ENCODE measurements at places on chromosomes 6 and 20. TPM values are rescaled to one million over a fixed set of nuclear protein-coding genes. Genes with fewer than 3 reads are reported as not detected.

The EYA2 gene
- 0.50 TPM for total RNA-seq

The PGC gene
- total RNA-seq = not detected

The IL17A gene
- not detected for total RNA-seq

The NOX3 gene
- not detected for total RNA-seq

The ZNF343 gene
- total RNA-seq = 9.5 TPM

The PLCB4 gene
- 0.79 TPM for total RNA-seq

The UBE2V1 gene
- 58.1 TPM for total RNA-seq

The CLPSL2 gene
- total RNA-seq = not detected

The HTR1E gene
- not detected for total RNA-seq

The LST1 gene
- total RNA-seq = not detected

The NR2E1 gene
- total RNA-seq = not detected

The SEMG1 gene
- not detected for total RNA-seq

The COL11A2 gene
- 0.13 TPM for total RNA-seq

The ESR1 gene
- total RNA-seq = 3.9 TPM

Measured in aortic smooth muscle cell (primary cell).